ENCODE measurements at places on chromosomes 1 and 21.

DNA sequence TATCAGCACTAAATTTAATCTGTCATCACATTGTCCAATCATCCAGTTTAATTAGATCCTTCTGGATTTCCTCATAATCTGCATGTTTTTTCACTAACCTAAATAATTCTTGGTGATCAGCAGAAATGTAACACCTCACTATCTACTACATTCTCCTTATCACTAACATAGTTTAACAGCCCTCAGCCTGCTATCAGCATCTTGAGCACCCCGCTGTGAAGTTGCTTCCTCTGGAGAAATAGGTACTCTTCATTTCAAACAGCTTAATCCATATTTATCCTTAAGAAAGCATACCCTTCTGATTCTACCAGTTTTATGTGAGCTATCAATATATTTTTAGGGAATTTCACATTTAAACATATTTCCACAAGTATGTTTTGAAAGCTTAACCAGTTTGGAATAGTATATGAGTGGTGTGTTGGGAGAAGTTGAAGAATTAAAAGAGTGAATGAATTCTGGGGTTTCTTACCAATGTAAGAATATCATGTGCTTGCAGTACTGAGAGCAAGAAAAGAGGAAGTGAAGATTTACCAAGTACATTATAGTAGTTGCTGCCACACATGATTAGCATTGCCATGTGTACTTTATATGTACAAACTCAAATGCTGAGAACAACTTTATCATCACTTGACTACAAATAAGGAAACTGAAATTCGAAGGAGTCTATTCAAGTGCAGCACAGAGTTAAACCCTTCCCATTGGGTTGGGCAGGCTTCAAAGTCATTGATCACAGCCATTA, 771.1 kb upstream of the ADGRL4 start:
- DNase-seq = no peak

GRCh38 chr1:185156288-185156853, 382 bp downstream of the TRMT1L start:
- no peak for DNase-seq

DNA sequence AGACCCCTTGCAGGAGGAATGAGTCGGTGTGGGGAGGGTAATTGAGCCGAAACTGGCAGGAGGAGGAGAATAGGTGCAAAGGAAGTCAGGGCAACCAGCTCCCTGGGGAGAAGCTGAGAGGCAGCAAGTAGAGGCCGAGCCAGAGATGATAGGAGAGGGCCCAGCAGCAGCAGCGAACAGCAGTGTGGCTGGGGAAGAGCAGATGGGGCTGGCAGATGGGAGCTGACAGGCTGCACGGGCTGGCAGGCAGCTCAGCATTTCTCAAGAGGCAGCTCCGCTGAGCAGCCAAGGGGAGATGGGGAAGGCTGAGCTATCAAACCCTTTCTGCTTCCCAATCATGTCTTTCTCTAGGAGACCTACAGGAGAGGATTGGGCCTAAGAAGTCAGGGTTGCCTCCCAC, 158.2 kb downstream of the TRIM33 start:
- no peak for DNase-seq

DNA sequence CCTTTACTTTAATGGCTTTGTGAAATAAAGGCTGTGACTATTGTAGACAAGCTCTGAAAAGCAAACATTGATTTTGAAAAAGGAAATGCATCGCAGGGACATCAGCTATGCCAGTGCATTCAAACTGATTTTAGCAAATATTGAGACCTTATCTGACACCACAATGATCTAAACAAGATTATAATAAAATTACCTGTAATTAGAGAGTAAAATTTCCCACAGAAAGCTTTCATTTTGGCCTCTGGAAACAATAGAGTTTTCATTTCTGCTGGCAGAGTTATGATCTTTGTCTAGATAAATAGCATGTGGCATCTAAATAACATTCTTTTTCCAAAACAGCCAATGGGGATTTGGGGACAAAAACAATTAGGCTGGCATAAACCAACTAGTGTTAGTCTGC, 650.4 kb upstream of the PRMT6 start:
- DNase-seq = no peak

DNA sequence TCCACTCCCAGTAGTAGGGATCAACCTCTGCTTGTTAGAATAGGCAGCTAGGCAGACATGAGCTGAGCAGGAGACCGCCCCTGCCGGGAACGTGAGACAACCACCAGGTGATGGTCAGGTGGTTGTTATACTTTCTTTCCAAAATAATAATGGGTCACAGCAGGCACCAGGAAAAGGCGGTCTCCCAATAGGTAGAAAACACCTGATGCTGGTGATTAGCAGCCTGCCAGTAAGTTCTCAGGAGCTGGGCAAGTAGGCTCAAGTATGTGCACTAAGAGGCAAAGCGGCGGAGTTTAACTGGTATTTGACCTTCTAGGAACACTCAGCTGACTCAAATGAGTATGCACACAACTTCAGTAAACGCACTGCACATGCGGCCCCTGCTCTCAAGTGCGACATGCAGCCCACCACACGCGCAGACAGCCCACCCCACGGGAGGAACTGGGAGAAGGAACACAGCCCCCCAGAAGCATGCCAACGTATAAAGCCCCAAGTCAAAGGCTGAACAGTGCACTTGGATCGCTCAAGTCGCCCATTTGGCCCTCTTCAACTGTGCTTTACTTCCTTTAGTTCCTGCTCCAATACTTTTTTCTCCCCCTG, 80.0 kb downstream of the DESI2 start:
- DNase-seq = no peak

- no peak for DNase-seq
Observed at GRCh38 chr1:181777812-181778211, 283.7 kb downstream of the ZNF648 start.

GRCh38 chr21:36499578-36500471, 19.9 kb upstream of the CLDN14 start:
- DNase-seq = no peak

GRCh38 chr1:155466617-155466972, 96.0 kb downstream of the ASH1L start:
- DNase-seq = no peak

DNA sequence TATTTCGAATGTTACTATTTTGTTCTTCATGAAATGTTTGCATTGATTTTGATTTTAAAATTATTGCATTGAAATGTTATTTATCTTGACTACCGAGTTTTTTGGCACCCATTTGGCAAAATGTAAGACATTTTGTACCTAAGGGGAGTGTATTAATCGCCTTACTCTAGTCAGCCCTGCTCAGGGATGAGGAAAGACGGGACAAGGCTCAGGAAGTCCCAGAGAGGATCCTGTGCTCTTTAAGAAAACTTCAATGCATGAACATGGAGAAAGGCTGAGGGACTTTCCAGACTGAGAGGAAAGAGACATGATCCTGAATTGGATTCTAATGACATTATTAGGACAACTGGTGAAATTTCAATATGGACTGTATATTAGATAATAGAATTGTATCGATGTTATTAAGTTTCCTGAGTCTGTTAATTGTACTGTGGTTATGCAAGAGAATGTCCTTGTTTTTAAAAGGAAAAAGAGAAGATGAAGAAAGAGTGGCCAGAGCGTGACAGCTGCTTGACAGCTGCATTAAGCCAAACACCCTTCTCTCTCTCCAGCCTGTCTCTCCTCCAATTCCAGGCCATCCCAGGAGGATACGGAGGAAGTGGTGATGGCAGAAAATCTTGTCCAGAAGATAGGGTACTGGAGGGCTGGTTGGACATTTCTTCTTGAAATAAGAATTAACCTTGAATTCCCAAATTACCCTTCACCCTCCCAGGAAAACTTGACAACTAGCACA, 66.0 kb downstream of the PLEKHA6 start:
- DNase-seq = no peak

GRCh38 chr1:229563701-229564100, 5.2 kb upstream of the ABCB10 start:
- no peak for DNase-seq

- no peak for DNase-seq
Observed at GRCh38 chr1:15219280-15220023, 27.6 kb upstream of the FHAD1 start.

DNA sequence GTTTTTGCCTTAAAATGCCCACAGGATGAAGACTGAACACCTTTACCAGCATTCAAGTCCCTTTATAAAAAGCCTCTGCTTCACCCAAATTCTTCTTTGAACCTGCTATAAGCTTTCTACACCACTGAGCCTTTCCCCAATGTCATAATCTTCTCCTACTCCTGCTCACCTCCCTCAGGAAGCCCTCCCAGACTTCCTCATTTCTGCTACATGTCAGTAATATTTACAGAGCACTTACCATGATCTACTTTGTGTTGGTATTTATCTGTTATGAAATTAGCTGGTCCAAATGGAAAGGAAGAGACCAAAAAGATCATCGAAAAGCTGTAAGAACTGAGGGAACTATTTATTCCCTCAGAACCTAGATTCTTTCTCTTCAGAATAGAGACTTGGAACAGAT, 8.5 kb downstream of the OVGP1 start:
- DNase-seq = no peak

GRCh38 chr1:19936061-19936750, 12.8 kb upstream of the PLA2G2E start:
- DNase-seq = no peak
